ENCODE measurements at places on chromosomes 1 and 21.
A peak's percentile ranks its signal among the peaks of the same experiment; 100 is the strongest.

DNA sequence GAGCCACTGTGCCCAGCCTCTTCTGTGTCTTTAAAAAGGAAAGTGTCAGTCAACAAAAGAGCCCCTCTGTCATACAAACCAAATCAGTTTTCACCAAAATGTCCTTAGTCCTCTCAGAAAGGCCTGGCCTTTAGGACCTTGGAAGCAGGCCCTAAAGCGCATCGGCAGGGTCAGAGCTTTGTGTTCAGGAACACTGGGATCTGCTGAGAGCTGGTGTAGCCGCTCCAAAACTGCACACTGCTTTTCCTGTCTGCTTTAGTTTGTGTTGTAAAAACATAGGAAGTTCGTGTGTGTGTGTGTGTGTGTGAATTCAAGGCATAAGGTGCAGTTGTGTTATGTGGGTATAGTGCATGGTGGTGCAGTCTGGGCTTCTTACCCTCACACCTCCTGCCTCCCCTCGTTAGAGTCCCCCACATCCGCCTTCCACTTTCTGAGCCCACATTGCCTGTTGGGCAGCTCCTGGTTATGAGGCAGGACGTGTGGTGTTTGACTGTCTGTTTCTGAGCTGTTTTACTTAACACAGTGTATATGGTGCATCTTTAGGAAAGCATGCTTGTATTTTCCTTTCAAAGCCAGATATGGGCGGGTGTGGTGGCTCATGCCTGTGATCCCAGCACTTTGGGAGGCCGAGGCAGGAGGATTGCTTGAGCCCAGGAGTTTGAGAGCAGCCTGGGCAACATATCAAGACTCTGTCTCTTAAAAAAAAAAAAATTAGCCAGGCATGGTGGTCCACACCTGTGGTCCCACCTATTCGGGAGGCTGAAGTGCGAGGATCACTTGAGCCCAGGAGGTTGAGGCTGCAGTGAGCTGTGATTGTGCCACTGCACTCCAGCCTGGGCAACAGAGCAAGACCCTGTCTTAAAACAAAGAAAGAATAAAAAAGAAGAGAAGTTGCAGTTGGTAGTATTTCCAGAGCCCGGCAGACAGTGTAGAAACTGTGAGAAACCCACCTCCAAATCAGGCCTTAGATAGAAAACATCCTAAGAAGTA is 12.4 kb downstream of the IBA57 start:
- no peak for DNase-seq

DNA sequence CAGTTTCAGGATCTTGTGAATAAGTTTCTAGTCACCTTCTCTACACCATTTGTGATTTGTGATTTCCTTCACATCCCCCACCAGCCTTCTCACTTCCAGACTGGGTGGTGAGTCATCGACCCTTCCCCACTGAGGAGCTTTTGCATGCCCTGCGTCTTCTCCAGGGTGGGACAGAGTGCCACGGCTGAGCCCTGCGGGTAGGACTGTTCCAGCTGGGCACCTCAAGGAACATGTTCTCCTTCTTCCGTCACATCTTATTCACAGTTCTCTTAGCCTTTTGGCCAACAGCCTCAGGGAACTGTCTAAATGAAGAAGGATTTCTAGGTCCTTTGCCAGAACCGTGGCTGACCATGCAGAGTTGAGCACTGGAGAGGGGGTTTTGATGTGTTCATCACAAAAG is 116.5 kb downstream of the TMEM53 start:
- DNase-seq: no peak

DNA sequence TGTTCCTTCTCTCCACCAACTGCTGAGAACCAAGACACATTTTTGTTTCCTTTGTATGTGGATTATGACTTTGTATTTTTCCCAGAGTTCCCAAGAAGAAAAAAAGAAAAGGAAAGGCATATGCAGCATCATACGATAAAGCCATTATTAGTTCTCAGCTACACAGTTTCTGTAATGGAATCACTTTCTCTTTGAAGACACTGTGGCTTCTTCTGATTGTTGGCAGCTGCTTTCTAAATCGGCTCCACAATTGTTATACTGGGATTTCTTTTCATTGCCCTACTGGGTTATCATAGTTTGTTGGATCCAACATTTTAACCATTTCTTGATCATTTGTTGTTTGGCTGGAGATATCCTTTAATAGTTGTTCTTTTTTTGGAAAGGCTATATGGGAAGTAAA is 89.5 kb upstream of the HIVEP3 start:
- no peak for DNase-seq

DNA sequence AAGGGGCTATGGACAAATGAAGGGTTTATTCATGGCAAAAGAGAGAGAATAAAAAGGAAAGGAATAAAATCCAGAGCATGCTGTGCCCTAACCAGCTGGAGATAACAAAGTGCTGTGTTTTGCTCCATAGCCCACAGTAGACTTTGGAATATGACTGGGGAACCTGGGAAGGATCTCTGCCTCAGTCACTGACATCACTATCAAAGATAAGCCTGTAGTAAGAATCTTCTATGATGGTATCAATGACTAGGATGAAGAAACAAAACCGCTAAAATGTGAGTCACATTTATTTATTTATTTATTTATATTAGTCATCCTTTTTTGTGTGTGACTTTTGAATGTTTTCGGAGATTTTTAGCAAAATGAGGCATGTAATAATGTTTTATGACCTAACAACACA is 56.3 kb downstream of the NVL start:
- no peak for DNase-seq

- DNase-seq: no peak
Observed at GRCh38 chr1:69376408-69376807, 191.3 kb upstream of the LRRC7 start.

- peak; percentile 25 for DNase-seq
Observed at GRCh38 chr1:2466958-2467554, 9.0 kb upstream of the PLCH2 start.

Measured in erythroblast (primary cell).